Activated CD8-positive, alpha-beta T cell treated with anti-CD3 and anti-CD28 coated beads for 36 hours (primary cell): ENCODE measurements at places on chromosomes 3 and 15.

GRCh38 chr3:187852842-187853730 lies 107.8 kb upstream of the BCL6 start:
- DNase-seq = no peak

- DNase-seq = no peak
Measured at GRCh38 chr3:147299656-147300055, 106.7 kb downstream of the ZIC4 start.

- no peak for DNase-seq
Measured at GRCh38 chr3:127180859-127181258, 12.1 kb upstream of the PRR23E start.

DNA sequence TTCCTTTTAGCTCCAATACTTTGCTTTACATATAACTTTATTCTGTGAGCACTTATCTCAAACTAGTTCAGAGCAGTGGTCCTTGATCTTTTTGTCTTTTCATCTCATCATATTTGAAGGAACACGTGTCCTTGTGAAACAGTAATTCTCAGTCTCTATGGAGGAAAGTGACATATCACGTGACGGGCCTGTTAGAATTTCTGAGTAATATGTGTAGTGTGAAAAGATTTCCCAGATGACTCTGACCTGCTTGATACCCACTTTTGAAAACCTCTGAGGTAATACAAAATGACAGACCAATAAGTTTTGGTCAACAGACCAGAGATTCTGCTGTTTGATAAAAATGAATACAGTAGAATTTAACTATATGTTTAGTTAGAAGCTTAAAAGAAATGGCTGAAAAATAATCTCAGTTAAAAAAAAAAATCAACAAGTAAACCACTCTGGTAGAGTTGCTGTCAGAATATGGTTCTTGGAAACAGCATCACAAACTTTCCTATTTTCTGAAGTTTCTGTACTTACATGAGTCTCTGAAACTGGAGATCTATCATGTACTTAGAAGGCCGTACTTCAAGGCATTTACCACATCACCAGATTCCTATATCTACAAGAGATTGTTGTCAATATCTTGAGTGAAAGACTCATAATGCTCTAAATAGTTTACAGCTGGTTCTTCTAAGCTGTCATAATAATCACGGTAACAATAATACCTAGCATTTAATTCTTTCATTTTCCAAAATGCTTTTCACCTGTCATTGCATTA lies 590.2 kb upstream of the TBL1XR1 start:
- DNase-seq = peak; percentile 42

DNA sequence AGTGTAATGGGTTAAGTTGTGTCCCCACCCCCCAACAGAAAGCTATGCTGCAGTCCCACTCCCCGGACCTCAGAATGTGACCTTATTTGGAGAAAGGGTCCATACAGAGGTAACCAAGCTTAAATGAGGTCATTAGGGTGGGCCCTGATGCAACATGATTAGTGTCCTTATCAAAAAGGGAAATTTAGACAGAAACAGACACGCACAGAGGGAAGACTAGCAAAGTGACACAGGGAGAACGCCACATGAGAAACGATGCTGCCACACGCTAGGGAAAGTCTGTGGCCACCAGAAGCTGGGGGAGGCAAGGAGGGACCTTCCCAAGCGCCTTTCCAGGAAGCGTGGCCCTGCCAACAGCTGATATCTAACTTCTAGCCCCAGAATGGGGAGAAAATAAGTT lies 65.4 kb downstream of the RPN1 start:
- DNase-seq = no peak

GRCh38 chr3:77412584-77412983 lies 372.7 kb downstream of the ROBO2 start:
- no peak for DNase-seq

DNA sequence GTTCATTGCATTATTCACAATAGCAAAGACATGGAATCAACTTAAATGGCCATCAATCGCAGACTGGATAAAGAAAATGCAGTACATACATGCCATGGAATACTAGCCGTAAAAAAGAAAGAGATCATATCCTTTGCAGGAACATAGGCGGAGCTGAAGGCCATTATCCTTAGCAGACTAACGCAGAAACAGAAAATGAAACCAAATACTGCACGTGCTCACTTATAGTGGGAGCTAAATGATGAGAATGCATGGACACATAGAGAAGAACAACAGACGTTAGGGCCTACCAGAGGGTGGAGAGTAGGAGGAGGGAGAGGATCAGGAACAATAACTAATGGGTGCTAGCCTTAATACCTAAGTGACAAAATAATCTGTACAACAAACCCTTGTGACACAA lies 57.9 kb downstream of the RASA2 start:
- DNase-seq = no peak

- DNase-seq = no peak
Measured at GRCh38 chr3:134625462-134625861, 25.4 kb downstream of the KY start.

GRCh38 chr3:133210656-133211055 lies 172.5 kb downstream of the TMEM108 start:
- DNase-seq = no peak

DNA sequence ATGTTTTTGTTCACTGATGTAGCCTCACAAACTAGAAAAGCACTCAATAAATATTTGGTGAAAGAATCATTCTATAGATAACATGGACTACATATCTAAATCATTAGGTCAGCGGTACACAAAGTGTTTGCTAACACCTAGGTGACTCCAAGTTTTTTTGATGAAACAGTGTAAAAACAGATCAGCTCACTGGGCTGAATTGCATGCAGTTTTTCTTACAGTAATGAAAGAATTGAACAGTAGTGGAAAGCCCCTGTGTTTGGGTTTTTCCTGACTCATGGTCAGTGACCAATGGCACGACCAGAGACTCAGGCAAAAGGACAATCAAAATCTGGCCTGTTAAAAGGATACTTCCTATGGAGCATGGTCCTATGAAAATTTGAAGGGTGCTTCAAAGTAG lies 384.3 kb upstream of the EPHA6 start:
- DNase-seq = no peak

GRCh38 chr15:31245135-31245689 lies 81.4 kb upstream of the KLF13 start:
- DNase-seq = no peak

DNA sequence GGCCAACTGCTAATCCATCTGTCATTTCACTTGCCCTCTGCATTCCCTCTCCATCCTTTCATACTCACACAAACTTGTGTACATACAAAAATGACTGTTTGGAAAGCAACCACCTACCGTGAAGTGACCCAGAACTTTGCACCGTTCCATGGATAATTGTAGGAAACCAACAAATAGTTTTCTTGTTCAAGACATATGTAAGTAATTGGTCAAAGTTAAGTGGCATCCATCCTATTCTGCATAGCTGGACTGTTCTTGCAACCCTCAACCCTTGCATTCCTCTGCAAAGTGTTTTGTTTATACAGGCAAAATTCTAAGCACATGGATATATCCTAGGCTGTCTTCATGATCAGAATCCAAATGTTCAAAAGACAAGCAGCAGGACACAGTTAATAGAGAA lies 592.5 kb downstream of the MECOM start:
- DNase-seq = no peak

DNA sequence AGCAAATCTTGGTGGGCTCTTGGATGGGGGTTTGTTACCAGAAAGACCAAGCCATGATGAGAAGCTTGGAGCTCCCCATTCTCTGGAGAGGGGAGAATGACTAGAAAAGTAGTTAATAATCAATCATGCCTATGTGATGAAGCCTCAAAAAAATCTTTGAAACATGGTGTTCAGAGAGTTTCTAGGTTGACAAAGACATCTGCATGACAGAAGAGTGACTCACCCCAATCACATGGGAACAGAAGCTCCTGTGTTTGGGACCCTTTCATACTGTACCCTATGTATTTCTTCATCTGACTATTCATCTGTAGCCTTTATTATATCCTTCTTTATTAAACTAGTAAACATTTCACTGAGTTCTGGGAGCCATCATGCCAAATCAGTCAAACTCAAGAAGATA lies 87.4 kb downstream of the BCHE start:
- no peak for DNase-seq

- DNase-seq = no peak
Measured at GRCh38 chr3:117408811-117409210, 699.2 kb downstream of the TUSC7 start.

DNA sequence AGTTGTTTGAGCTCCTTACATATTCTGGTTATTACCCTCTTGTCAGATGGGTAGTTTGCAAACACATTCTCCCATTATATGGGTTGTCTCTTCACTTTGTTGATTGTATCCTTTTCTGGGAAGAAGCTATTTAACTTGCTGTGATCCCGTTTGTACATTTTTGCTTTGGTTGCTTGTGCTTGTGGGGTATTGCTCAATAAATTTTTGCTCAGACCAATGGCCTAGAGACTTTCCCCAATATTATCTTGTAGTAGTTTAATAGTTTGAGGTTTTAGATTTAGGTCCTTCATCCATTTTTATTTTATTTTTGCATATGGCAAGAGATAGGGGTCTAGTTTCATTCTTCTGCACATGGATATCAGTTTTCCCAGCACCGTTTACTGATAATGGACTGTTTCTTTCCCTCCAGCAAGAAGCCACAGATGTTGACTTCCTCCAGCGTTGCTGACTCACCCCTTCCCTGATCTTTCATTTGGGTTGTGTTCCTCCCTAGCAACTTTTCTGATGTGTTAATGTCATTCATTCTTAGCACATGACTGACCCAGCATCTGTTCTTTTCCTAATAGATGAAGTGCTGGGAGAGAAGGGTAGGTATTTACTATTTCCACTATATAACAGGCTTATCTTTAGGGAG lies 166.7 kb upstream of the SGO1 start:
- no peak for DNase-seq

DNA sequence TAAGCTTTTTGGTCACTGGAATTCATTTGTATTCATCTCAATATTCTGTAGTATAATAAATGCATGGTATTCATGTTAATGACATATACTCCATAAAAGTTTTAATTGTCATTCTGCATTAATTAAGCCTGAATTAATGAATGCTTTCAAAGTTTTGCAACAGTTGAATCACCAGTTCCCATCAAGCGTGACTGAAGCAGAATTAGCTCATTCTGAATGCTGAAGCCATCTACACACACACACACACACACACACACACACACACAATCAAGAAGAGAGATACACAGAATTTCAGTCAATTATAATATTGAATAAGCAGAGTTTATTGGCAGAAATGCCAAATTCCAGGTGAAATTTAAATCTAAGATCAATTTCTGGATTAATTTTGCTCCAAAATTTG lies 252.1 kb upstream of the KCNMB2 start:
- DNase-seq = no peak
